Vagina (tissue), 2 donors: ENCODE measurements at places on chromosomes 12 and 14. TPM values are rescaled to one million over a fixed set of nuclear protein-coding genes. Genes with fewer than 3 reads are reported as not detected.

Gene VWF
- 334 TPM for total RNA-seq

Gene MTRFR
- total RNA-seq, result 12.8 TPM

Gene CLEC4C
- total RNA-seq, result not detected

Gene KLRF1
- total RNA-seq, result not detected

Gene JPH4
- 10.6 TPM for total RNA-seq

Gene ABCD2
- total RNA-seq, result 1.5 TPM

Gene ST8SIA1
- 5.2 TPM for total RNA-seq

Gene GARIN6
- not detected for total RNA-seq

- no peak overlapping the region for H3K4me3 ChIP-seq
- no peaks in the 10 kb centered on the region for H3K27me3 ChIP-seq
- H3K27ac ChIP-seq, result no peak overlapping the region
- H3K4me1 ChIP-seq, result no peaks in the 10 kb centered on the region
Measured at GRCh38 chr14:75877292-75877691, 104.5 kb downstream of the TGFB3 start.

GRCh38 chr12:86158956-86159355 lies 97.2 kb downstream of the MGAT4C start:
- no peaks in the 10 kb centered on the region for H3K4me1 ChIP-seq
- no peaks in the 10 kb centered on the region for H3K36me3 ChIP-seq
- DNase-seq, result no peak
- H3K4me3 ChIP-seq, result no peak overlapping the region
- H3K27me3 ChIP-seq, result no peaks in the 10 kb centered on the region
- no peak overlapping the region for H3K27ac ChIP-seq

DNA sequence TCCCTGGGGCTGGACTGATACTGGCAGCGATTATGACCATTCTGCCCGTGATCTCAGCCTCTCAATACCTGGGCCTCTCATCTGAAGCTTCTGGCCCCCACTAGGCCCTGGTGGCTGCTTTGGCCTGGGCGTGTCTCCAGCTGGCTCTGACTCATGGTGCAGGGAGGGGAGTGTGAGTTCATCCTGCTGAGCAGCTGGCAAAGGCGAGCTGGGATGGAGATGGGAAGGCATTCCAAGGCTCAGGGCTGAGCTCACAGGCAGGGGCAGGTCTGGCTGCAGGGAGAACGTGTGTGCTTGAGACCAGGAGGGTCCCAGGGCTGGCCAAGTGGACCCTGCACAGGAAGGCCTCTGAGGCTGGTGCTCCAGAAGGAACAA lies 221.8 kb downstream of the TMEM121 start:
- no peaks in the 10 kb centered on the region for H3K36me3 ChIP-seq
- no peaks in the 10 kb centered on the region for H3K27me3 ChIP-seq
- H3K4me1 ChIP-seq, result no peaks in the 10 kb centered on the region
- no peak overlapping the region for H3K27ac ChIP-seq
- DNase-seq, result no peak
- no peak overlapping the region for H3K4me3 ChIP-seq

- no peaks in the 10 kb centered on the region for H3K4me1 ChIP-seq
- no peak overlapping the region for H3K27ac ChIP-seq
- H3K36me3 ChIP-seq, result no peaks in the 10 kb centered on the region
Measured at GRCh38 chr12:108526482-108527165, 11.5 kb downstream of the FICD start.

GRCh38 chr12:15038137-15038536 lies 65.3 kb downstream of the PDE6H start:
- H3K4me1 ChIP-seq, result peaks cover 10% of the 10 kb centered on the region
- no peak for DNase-seq
- no peak overlapping the region for H3K4me3 ChIP-seq
- no peaks in the 10 kb centered on the region for H3K36me3 ChIP-seq
- H3K27ac ChIP-seq, result no peak overlapping the region
- no peaks in the 10 kb centered on the region for H3K27me3 ChIP-seq

- no peaks in the 10 kb centered on the region for H3K36me3 ChIP-seq
- H3K27me3 ChIP-seq, result no peaks in the 10 kb centered on the region
- peaks cover 76% of the 10 kb centered on the region for H3K4me1 ChIP-seq
Measured at GRCh38 chr12:106133136-106134087, 5.3 kb downstream of the NUAK1 start.

- no peak overlapping the region for H3K27ac ChIP-seq
- no peak overlapping the region for H3K4me3 ChIP-seq
- H3K36me3 ChIP-seq, result no peaks in the 10 kb centered on the region
- no peaks in the 10 kb centered on the region for H3K27me3 ChIP-seq
Measured at GRCh38 chr12:94875525-94875924, 128.0 kb downstream of the NDUFA12 start.

DNA sequence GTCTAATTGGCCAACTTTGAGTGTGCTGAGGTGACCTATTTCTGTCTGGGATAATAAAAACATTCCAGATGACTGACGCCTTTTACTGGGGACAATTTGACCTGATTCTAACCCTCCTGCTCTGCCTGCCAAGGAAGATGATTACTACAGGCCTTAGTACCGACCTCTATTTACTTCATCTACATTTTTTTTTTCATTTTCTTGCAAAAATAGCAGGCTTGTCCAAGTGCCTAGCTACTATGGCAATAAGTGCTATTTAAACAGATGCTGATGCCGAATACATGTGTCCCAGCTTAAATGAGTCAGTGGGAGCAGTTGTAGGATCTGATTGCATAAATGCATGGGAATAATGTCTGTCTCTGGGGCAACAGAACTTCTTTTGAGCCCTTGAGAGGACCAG lies 254.3 kb downstream of the RGS6 start:
- H3K27ac ChIP-seq, result peak overlapping the region; percentile 20
- H3K36me3 ChIP-seq, result no peaks in the 10 kb centered on the region
- no peak overlapping the region for H3K4me3 ChIP-seq
- DNase-seq, result no peak
- H3K4me1 ChIP-seq, result peaks cover 9% of the 10 kb centered on the region

GRCh38 chr14:44279357-44279756 lies 227.7 kb downstream of the FSCB start:
- no peak for DNase-seq
- H3K4me3 ChIP-seq, result no peak overlapping the region

- no peaks in the 10 kb centered on the region for H3K4me1 ChIP-seq
- H3K27me3 ChIP-seq, result no peaks in the 10 kb centered on the region
- DNase-seq, result no peak
- H3K4me3 ChIP-seq, result no peak overlapping the region
- no peak overlapping the region for H3K27ac ChIP-seq
Measured at GRCh38 chr12:53276511-53276910, 8.4 kb downstream of the ESPL1 start.

DNA sequence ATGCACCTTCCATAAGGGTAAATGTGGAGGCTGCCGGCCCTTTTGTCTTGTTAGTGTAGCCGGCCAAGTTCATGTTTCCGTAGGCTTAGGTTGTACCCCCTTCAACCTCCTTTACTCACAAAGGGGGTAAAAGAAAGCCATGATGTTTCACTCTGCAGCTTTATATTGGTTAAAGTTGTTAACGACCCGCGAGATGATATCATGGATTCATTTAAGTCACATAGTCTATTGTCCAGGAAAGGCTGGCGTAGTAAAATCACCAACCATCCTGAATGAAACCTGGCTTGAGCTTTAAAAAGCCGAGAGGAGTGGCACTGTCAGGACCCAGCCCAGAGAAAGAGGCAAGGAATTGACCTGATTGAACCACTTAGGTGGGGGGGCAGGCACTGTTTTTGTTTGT lies 1.3 kb downstream of the UNG start:
- no peak for DNase-seq
- no peaks in the 10 kb centered on the region for H3K27me3 ChIP-seq
- peak overlapping the region; percentile 86 for H3K27ac ChIP-seq

DNA sequence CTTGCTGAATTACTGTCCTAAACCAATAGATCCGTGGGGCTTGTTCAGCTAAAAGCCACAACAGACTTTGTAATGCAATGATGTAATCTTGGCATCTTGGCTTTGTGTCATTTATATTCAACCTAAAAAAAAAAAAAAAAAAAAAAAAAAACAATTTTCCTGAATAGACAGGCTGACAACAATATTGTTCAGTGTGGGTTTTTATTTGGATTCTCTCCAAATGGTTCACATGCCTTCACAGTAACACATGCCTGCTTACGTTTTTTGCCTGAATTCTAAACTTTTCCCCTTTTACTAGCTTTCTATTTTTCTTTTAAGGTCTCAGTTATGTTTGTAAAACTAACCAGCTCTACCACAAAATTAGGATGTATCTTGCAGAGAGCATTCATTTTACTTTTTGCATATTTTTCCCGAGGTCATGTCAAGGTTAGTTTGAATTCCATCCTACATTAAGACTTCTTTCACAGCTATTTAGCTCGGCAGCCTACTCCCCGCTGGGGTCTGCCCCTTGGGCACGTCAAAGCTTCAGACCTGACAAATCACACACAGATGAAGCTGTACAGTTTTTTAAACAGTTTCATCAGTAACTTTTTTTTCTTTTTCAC lies 213.7 kb upstream of the NPAS3 start:
- H3K4me1 ChIP-seq, result no peaks in the 10 kb centered on the region
- peak overlapping the region; percentile 14 for H3K4me3 ChIP-seq
- H3K27me3 ChIP-seq, result no peaks in the 10 kb centered on the region
- no peaks in the 10 kb centered on the region for H3K36me3 ChIP-seq
- DNase-seq, result no peak

DNA sequence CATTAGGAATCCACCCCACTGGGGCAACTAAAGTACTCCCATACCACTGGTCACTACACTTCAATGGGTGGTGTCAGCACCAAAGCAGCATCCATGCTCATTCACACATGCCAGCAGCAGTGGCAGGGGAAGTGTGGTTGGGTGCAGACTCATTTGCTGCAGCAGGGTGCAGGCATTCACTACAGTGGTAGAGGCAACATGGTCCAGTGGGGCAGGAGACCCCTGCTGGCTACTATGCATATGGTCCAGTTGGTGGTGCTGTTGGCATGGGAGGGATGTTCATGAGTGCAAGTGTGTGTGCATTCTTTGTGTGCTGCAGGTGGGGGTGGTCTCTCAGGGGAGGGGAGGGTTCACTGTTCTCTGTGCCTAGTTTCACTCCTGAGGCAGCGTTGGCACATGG lies 908.4 kb upstream of the NOVA1 start:
- no peak for DNase-seq
- no peaks in the 10 kb centered on the region for H3K27me3 ChIP-seq
- H3K4me1 ChIP-seq, result no peaks in the 10 kb centered on the region
- no peak overlapping the region for H3K27ac ChIP-seq
- H3K4me3 ChIP-seq, result no peak overlapping the region

DNA sequence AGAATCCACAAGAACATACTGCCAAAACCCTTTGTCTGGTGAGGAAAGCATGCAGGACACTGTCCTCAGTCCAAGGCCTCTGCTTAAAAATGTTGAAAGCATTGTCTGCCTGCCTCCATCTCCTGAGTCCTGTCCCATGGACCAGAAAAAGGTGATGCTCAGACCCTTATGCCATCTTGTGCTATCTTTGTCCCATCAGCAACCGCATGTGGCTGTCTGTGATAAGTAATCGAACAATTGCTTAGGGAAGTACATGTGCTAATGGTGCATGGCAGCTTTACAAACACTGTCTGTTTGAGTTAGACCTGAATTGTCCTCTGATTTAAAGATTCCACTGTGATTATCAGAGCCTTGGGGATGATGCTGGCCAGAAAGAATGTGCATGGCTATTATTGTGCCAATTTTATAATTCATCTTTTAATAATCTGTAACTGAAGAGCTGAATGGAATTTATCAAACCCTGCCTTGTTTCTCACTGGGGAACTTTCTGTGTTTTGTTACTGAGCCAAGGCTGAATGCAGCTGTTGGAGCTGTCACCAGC lies 177.5 kb downstream of the DACT1 start:
- H3K4me3 ChIP-seq, result no peak overlapping the region
- H3K27ac ChIP-seq, result no peak overlapping the region
- H3K27me3 ChIP-seq, result no peaks in the 10 kb centered on the region
- no peaks in the 10 kb centered on the region for H3K36me3 ChIP-seq
- no peak for DNase-seq

- H3K36me3 ChIP-seq, result no peaks in the 10 kb centered on the region
- DNase-seq, result no peak
- no peak overlapping the region for H3K27ac ChIP-seq
- H3K27me3 ChIP-seq, result no peaks in the 10 kb centered on the region
Measured at GRCh38 chr14:23916004-23916403, 37.6 kb upstream of the DHRS4 start.

DNA sequence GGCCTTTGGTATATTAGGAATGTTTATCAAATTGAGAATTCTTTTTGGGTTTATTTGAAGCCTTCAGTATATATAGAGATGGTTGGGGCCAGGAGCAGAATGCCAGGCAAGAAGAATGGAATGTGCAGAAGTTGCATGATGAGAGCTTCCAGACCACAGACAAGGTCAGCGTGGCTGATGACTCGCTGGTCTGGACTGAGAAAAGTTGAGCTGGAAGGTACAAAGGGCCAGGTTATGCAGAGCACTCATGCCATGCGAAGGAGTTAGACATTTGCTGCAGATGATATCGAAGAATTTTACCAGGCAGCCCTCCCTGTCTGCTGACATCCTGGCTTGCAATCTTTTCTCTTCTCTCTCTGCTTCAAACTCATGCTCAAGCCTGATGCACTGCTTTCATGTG lies 196.2 kb upstream of the ARHGAP5 start:
- no peaks in the 10 kb centered on the region for H3K36me3 ChIP-seq
- DNase-seq, result no peak
- peaks cover 11% of the 10 kb centered on the region for H3K4me1 ChIP-seq
- H3K27me3 ChIP-seq, result no peaks in the 10 kb centered on the region
- no peak overlapping the region for H3K4me3 ChIP-seq

- H3K36me3 ChIP-seq, result peaks cover 19% of the 10 kb centered on the region
- H3K4me1 ChIP-seq, result peaks cover 10% of the 10 kb centered on the region
- no peak for DNase-seq
- H3K27ac ChIP-seq, result no peak overlapping the region
- no peaks in the 10 kb centered on the region for H3K27me3 ChIP-seq
- H3K4me3 ChIP-seq, result no peak overlapping the region
Measured at GRCh38 chr12:125089626-125090025, 24.4 kb downstream of the AACS start.

DNA sequence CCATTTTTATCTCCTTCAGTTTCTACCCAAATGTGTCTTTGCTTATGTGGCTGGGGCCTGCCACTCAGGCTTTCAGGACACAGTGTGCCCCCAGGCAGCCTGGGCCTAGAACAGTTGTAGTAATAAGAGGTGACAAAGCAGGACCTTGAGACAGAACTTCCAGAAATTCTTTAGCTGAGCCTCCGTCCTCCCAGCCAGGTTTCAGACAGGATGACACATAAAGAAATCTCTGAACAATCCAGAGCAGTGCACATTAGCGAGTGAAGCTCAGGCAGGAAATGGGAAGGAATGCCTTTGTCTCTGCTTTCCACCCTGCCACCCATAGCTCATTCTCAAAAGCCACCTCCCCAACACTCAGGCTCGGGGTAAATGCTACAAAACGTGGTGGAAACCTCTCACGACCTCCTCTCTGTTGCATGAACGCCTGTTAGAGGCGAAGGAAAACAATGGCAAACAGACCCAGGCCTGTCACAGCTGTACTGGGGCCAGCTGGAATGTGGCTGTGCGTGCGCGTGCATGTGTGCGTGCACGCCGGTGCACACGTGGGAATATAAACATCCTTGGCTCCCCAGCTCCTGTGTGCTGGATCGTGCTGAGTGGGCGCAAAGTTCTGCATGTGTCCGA lies 286.7 kb downstream of the ZFP36L1 start:
- H3K27ac ChIP-seq, result peak overlapping the region; percentile 57
- no peaks in the 10 kb centered on the region for H3K27me3 ChIP-seq
